PC-3 (cell line): ENCODE measurements at places on chromosomes 2 and 18. TPM values are rescaled to one million over a fixed set of nuclear protein-coding genes. Genes with fewer than 3 reads are reported as not detected.
A peak's percentile ranks its signal among the peaks of the same experiment; 100 is the strongest.

ASNSD1 gene
- total RNA-seq = 33.7 and 48.3 TPM in 2 replicates

SLC38A11 gene
- 0.36 TPM in 1 of 2 replicates, not detected in the other for total RNA-seq

PTH2R gene
- total RNA-seq = not detected in 2 replicates

DNA sequence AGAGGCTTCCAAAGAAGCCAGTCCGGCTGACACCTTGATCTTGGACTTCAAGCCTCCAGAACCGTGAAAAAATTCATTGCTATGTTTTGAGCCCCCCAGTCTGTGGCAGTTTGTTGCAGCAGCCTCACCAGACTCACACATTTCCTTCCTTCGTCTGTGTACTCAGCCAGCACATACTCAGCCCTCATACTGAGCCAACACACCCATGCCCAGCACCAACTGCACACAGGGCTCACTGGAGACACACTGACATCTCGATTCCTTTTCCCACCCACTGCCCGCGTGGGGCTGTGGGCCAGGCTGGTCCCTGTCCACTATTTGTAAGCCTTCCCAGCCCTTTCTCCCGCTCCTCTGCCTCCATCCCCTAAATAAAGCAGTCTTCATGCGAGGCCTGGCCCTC lies 24.1 kb upstream of the NMUR1 start:
- no peak overlapping the region for H3K27ac ChIP-seq
- no peak for DNase-seq
- no peaks in the 10 kb centered on the region for H3K4me1 ChIP-seq
- no peaks in the 10 kb centered on the region for H3K36me3 ChIP-seq
- H3K27me3 ChIP-seq = no peaks in the 10 kb centered on the region
- no peak overlapping the region for H3K4me3 ChIP-seq

PECR gene
- total RNA-seq = 23.0 and 26.0 TPM in 2 replicates

EVX2 gene
- not detected in 2 replicates for total RNA-seq

GRCh38 chr2:196590286-196590685 lies 49.2 kb upstream of the CCDC150 start:
- H3K4me1 ChIP-seq = peaks cover 26% of the 10 kb centered on the region
- peak; percentile 58 for DNase-seq
- H3K36me3 ChIP-seq = no peaks in the 10 kb centered on the region
- peaks cover 6% of the 10 kb centered on the region for H3K27me3 ChIP-seq

- no peak overlapping the region for H3K4me3 ChIP-seq
- H3K27me3 ChIP-seq = no peaks in the 10 kb centered on the region
- no peak overlapping the region for H3K27ac ChIP-seq
Observed at GRCh38 chr2:152508446-152508845, 173.5 kb downstream of the FMNL2 start.

INPP1 gene
- 4.0 and 5.6 TPM in 2 replicates for total RNA-seq
